CD14-positive monocyte (primary cell): ENCODE measurements at places on chromosomes 5 and 9. TPM values are rescaled to one million over a fixed set of nuclear protein-coding genes. Genes with fewer than 3 reads are reported as not detected.

- no peaks in the 10 kb centered on the region for H3K36me3 ChIP-seq
- H3K27me3 ChIP-seq: no peaks in the 10 kb centered on the region
- peaks cover 60% of the 10 kb centered on the region for H3K4me1 ChIP-seq
- H3K4me3 ChIP-seq: no peak overlapping the region
- DNase-seq: no peak
- peak overlapping the region; percentile 87 for H3K27ac ChIP-seq
These were observed 62.2 kb upstream of the GNA14 start for GRCh38 chr9:77710316-77710715.

DNA sequence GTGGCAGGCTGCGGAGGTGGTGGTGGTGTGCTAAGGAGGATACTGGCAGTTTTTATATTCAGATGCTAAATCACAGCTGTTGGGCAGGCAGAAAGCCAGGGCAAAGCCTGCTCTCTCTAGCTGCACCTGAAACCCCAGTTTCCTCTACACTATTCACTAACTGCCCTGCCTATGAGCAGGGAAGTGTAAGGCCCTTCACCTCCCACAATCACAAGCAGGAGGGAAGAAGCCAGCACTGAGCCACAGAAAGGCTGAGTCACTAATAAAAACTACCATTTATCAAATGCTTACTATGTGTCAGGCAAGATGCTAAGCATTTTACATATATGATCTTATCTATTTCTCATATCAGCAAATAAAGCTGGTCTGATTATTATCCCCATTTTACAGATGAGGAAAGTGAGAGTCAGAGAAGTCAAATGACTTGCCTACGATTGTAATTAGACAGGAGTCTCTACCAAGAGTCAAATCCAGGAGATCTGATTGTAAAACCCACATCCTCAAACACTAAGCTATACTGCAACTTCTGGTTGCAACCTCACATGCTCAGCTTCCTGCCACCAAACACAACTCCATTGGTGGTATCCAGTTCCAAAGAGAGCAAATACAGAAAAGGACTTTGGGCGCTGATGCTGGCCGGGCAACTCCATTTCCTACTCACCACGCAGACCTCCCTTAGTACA is 17.7 kb upstream of the IL6ST start:
- H3K27me3 ChIP-seq: no peaks in the 10 kb centered on the region
- peaks cover 12% of the 10 kb centered on the region for H3K4me1 ChIP-seq
- no peak overlapping the region for H3K4me3 ChIP-seq
- H3K27ac ChIP-seq: peak overlapping the region; percentile 12

SPINK6 gene
- polyA plus RNA-seq: not detected

DNA sequence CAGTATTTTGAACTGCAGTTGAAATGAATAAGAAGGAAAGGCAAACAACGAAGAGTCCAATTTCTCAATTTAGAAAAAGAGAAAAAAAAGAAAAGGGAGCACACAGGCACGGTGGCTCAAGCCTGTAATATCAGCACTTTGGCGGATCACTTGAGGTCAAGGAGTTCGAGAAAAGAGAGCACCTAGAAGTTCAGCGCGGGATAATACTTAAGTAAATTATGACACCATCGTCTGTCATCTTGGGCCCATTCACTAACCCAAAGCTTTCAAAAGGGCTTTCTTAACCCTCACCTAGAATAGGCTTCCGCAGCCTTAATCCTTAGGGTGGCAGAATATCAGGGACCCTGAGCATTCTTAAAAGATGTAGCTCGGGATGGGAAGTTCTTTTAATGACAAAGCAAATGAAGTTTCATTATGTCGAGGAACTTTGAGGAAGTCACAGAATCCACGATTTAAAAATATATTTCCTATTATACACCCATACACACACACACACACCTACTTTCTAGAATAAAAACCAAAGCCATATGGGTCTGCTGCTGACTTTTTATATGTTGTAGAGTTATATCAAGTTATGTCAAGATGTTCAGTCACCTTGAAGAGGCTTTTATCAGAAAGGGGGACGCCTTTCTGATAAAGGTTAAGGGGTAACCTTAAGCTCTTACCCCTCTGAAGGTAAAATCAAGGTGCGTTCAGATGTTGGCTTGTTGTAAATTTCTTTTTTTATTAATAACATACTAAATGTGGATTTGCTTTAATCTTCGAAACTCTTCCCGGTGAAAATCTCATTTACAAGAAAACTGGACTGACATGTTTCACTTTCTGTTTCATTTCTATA is 602 bp upstream of the CD274 start:
- H3K4me1 ChIP-seq: peaks cover 50% of the 10 kb centered on the region
- no peaks in the 10 kb centered on the region for H3K27me3 ChIP-seq
- peak overlapping the region; percentile 94 for H3K4me3 ChIP-seq
- peak; percentile 43 for DNase-seq
- H3K27ac ChIP-seq: peak overlapping the region; percentile 59

DNA sequence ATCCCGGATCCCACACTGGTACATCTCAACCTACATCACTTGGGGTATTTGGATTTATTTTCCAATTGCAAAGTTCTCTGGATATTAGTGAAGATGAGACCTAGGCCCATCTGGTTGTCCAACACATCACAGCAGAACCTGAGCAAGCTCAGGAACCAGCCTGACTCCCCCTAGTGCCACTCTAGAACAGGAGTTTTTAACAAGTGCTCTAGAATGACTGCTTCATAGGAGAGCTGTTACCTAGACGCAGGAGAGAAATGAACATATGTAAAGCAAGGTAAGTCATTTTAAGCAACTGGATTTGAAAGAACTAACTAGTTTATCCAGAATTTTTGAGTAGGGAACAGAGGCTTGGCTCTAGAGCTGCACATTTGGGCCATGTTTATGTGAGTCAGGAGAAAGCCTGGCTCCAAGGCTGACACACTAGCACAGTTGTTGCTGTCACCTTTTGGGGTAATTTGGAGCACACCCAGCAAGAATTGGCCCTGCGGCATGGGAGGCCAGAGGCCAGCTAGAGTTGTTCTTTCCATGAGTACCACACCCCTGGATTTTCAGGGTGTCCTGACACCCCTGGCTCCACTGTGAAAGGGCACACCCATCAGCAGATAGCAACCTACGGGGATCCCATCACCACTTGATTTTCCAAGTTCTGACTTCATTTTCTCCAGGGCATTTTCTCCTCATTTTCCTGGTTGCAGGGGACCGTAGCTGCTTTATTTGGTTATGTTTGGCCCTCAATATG is 110.9 kb upstream of the LPAR1 start:
- peaks cover 23% of the 10 kb centered on the region for H3K4me1 ChIP-seq
- DNase-seq: no peak
- H3K36me3 ChIP-seq: no peaks in the 10 kb centered on the region
- H3K27me3 ChIP-seq: no peaks in the 10 kb centered on the region
- H3K4me3 ChIP-seq: no peak overlapping the region

PRXL2C gene
- polyA plus RNA-seq: 14.6 TPM

DNA sequence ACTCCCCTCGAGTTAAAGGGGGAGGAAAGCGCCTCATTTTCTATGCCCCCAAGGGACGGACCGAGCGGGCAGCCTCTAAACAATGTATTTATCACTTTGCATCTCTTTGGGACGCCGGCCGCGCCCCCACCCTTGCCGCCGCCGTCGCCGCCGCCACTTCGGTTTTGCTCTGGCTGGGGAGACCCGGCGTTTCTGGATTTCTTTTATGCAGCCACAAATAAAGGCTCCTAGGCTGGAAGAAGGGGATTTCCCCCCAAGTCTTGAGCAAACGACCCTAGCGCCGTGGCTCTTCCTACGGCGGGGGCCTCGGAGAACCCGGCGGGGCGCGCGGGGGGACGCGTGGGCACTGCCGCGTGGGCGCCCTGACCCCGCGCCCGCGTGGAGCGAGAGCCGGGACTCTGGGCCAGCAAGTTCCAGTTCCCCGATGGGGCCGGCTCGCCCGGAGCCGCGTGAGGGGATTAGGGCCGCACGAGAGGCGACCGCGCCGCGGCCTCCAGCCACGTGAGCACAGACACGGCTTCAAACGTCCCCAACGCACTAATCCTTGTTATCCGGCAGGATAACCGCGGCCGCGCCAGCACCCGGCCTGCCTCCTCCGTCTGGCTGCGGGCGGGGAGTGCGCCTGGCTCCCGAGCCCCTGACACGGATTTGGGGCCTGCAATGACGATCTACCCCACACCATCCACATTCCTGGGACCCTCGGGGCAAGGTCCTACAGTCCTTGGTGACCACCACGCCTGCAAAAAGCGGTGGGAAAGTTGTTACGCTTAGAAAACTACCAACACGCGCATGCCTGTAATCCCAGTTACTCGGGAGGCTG is 7.9 kb upstream of the NEUROG1 start:
- H3K36me3 ChIP-seq: no peaks in the 10 kb centered on the region
- no peak overlapping the region for H3K27ac ChIP-seq
- peak; percentile 6 for DNase-seq
- peaks cover 19% of the 10 kb centered on the region for H3K4me1 ChIP-seq
- peak overlapping the region; percentile 75 for H3K4me3 ChIP-seq
- H3K27me3 ChIP-seq: peaks cover 90% of the 10 kb centered on the region

- H3K27me3 ChIP-seq: no peaks in the 10 kb centered on the region
- no peak overlapping the region for H3K4me3 ChIP-seq
- H3K36me3 ChIP-seq: no peaks in the 10 kb centered on the region
- no peak for DNase-seq
- H3K4me1 ChIP-seq: no peaks in the 10 kb centered on the region
- no peak overlapping the region for H3K27ac ChIP-seq
These were observed 13.4 kb upstream of the TEX10 start for GRCh38 chr9:100366121-100366520.

PLPP7 gene
- polyA plus RNA-seq: 3.1 TPM

BRINP1 gene
- polyA plus RNA-seq: not detected

GRCh38 chr5:176507911-176508310 is 29.3 kb downstream of the RNF44 start:
- no peak for DNase-seq
- H3K4me3 ChIP-seq: no peak overlapping the region
- no peak overlapping the region for H3K27ac ChIP-seq
- no peaks in the 10 kb centered on the region for H3K27me3 ChIP-seq
- peaks cover 46% of the 10 kb centered on the region for H3K36me3 ChIP-seq
- H3K4me1 ChIP-seq: no peaks in the 10 kb centered on the region

MSH3 gene
- polyA plus RNA-seq: 2.1 and 4.5 TPM in 2 replicates

ANKRD20A1 gene
- polyA plus RNA-seq: not detected

- DNase-seq: no peak
- no peaks in the 10 kb centered on the region for H3K36me3 ChIP-seq
- no peak overlapping the region for H3K27ac ChIP-seq
- H3K27me3 ChIP-seq: no peaks in the 10 kb centered on the region
- no peak overlapping the region for H3K4me3 ChIP-seq
- no peaks in the 10 kb centered on the region for H3K4me1 ChIP-seq
These were observed 55.0 kb upstream of the CDH12 start for GRCh38 chr5:22908129-22908528.

- H3K36me3 ChIP-seq: no peaks in the 10 kb centered on the region
- DNase-seq: no peak
- no peak overlapping the region for H3K27ac ChIP-seq
- H3K27me3 ChIP-seq: peaks cover 2% of the 10 kb centered on the region
These were observed 139.5 kb upstream of the DMRTA1 start for GRCh38 chr9:22307013-22307711.

GRCh38 chr5:89342106-89342876 is 459.3 kb upstream of the MEF2C start:
- DNase-seq: no peak
- H3K36me3 ChIP-seq: no peaks in the 10 kb centered on the region
- no peak overlapping the region for H3K27ac ChIP-seq
- no peaks in the 10 kb centered on the region for H3K4me1 ChIP-seq
- H3K4me3 ChIP-seq: no peak overlapping the region
- H3K27me3 ChIP-seq: no peaks in the 10 kb centered on the region

DNA sequence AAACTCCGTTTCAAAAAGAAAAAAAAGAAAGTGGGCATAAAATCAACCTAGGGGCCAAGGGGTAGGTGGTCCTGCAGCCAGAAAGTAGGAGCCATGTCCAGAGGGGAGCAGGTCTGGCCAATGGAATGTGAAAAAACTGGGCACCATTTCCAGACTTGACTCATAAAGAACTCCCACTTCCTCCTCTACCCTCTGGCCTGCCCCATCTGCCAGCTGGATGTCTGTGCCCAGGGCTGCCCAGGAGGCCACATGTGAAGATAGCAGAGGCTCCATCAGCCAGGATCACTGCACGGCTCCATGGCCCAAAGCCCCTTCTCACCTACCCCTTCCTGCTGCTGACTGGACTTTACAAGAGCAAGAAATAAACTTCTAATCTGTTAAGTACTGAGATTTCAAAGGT is 42.1 kb upstream of the EEIG1 start:
- H3K36me3 ChIP-seq: no peaks in the 10 kb centered on the region
- H3K27ac ChIP-seq: no peak overlapping the region
- H3K27me3 ChIP-seq: no peaks in the 10 kb centered on the region
- peaks cover 24% of the 10 kb centered on the region for H3K4me1 ChIP-seq

GRCh38 chr9:92965061-92965758 is 17.9 kb downstream of the FGD3 start:
- H3K27me3 ChIP-seq: no peaks in the 10 kb centered on the region
- peak overlapping the region; percentile 97 for H3K27ac ChIP-seq
- H3K36me3 ChIP-seq: peaks cover 3% of the 10 kb centered on the region

DNA sequence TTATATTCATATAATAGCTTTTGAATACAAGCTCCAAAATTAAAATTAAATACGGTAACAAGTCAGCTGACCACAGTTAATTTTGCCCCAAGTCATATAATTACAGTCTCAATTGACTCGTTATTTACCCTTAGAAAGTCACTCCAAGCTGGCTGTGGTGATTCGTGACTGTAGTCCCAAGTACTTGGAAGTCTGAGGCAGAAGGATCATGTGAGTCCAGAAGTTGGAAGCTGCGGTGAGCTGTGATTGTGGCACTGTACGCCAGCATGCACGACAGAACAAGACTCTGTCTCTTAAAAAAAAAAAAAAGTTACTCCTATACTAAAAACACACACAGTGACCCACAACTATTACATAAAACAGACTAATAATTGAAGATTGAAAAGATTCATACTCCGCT is 31.6 kb upstream of the DTWD2 start:
- H3K27ac ChIP-seq: peak overlapping the region; percentile 72
- H3K27me3 ChIP-seq: no peaks in the 10 kb centered on the region
- peaks cover 81% of the 10 kb centered on the region for H3K4me1 ChIP-seq
- no peak for DNase-seq

DNA sequence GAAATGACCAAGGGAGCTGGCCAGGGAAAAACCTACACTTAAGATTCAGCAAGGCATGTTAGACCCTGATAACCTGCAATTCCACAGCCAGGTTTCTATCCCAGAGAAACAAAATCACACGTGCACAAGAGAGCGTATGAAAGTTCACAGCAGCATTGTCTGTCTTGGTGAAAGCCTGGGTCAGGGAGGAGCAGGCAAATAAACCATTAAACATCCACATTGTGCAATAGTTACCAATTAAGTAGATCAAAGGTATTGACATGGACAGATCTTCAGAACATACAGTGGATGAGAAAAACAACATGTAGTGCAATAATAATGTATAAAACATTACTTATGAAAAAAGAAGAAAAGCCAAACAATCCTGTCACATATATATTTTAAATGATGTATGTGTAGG is 15.9 kb upstream of the GPX3 start:
- H3K4me1 ChIP-seq: peaks cover 13% of the 10 kb centered on the region
- H3K27me3 ChIP-seq: no peaks in the 10 kb centered on the region
- no peak for DNase-seq
- H3K4me3 ChIP-seq: no peak overlapping the region
- H3K36me3 ChIP-seq: no peaks in the 10 kb centered on the region
- no peak overlapping the region for H3K27ac ChIP-seq

DBH gene
- not detected in 2 replicates for polyA plus RNA-seq
